Immature natural killer cell (primary cell): ENCODE measurements at places on chromosomes 7 and 10.

DNA sequence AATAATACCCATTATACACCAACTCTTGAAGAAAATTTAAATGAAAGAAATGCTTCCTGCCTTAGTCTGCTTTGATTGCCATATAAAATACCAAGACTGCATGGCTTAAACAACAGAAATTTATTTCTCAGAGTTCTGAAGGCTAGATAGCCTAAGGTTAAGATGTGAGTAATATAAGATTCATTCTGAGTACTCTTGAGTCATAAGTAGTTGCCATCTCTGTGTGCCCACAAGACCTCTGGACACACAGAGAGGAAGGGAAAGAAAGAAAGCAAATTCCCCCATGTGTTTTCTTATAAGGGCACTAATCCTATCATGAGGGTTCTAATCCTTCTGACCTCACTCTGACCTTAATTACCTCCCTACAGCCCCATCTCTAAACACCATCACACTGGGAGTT lies 201.2 kb downstream of the PTN start:
- no peak for DNase-seq

- DNase-seq, result no peak
Measured at GRCh38 chr7:148379677-148380076, 210.9 kb upstream of the C7orf33 start.

DNA sequence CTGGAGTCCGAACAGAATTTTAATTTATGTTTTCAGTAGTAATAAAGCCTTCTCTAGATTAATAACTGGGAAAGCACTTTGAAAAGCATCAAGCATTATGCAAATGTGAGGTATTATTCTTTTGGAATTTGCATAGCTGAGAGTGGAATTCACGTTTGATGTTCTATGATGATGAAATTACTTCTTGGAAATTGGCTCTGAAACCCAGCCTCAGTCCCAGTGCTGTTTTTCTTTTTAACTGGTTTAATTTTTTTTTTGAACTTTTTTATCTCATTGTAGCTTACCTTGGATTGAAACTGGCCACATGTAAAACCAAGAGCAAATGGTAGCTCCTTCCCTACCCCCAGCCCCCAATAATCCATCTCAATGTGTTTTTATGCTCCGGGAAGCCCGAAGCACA lies 1.2 kb downstream of the TBXAS1 start:
- DNase-seq, result no peak

GRCh38 chr10:30445711-30446110 lies 11.7 kb downstream of the MAP3K8 start:
- DNase-seq, result no peak

- DNase-seq, result no peak
Measured at GRCh38 chr10:49760789-49761188, 1.3 kb downstream of the OGDHL start.

DNA sequence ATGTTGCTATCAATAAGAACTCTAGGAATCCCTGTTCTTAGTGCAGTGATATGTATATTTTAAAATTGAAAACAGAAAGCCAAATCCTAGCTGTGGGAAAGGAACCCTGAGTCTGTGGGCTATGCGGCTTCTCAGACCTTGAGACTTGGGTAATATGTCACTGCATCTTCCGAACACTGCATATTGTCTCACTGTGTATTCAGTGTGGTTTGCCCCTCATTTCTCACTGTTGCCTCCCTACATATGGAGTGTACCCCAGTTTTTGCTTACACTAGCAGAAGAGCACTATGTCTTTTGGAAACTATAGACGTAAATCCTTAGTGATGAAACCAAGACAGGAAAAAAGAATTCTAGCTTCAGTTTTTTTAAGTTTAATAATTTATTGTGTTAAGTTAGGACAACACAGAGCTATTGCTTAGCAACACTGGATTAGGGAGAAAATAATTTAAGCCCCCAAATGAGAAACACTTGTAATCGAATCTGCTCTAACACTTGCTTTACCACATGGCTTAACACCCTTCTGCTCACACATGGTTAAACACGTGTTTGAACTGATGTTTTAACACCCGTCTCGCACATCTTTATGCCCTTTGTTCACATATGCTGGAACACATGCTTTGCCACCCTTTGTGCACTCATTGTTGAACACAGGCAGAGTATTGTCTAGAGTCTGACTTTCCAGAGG lies 251.3 kb downstream of the VTI1A start:
- no peak for DNase-seq

- peak; percentile 1 for DNase-seq
Measured at GRCh38 chr7:12524794-12525386, 45.6 kb upstream of the SCIN start.

GRCh38 chr10:29266641-29267040 lies 22.2 kb upstream of the LYZL1 start:
- DNase-seq, result no peak

DNA sequence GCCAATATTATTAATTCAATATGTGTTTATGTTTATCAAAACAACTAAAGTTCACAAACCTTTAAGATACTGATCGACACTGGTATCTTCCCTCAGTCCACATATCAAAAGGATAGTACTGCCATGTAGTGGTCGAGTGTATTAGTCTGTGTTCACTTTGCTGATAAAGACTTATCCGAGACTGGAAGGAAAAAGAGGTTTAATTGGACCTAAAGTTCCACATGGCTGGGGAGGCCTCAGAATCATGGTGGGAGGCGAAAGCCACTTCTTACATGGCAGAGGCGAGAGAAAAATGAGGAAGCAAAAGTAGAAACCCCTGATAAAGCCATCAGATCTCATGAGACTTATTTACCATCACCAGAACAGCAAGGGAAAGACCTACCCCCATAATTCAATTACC lies 325.4 kb upstream of the PHF14 start:
- DNase-seq, result no peak

- peak; percentile 47 for DNase-seq
Measured at GRCh38 chr10:69318867-69319727, 40.8 kb downstream of the HK1 start.

DNA sequence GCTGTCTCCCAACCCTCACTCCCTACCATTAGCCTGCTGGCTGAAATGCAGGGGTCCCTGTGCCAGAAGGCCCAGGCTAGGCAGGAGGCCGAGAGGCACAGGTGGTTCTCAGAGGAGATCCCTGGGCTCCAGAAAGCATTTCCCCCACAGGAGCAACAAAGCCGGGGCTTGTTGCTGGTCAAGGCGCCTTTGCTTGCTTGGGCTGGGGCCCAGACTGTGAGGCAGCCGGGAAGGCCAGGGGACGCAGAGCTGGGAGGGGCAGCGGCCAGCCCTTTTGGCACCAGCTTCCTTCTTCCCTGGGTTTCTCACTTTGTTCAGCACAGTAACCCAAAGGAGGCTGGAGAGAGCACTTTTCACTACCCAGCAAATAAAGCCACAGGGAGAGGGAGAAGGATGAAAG lies 48.6 kb downstream of the FBXW4 start:
- DNase-seq, result no peak

GRCh38 chr10:110617425-110618229 lies 26.5 kb upstream of the RBM20 start:
- no peak for DNase-seq

DNA sequence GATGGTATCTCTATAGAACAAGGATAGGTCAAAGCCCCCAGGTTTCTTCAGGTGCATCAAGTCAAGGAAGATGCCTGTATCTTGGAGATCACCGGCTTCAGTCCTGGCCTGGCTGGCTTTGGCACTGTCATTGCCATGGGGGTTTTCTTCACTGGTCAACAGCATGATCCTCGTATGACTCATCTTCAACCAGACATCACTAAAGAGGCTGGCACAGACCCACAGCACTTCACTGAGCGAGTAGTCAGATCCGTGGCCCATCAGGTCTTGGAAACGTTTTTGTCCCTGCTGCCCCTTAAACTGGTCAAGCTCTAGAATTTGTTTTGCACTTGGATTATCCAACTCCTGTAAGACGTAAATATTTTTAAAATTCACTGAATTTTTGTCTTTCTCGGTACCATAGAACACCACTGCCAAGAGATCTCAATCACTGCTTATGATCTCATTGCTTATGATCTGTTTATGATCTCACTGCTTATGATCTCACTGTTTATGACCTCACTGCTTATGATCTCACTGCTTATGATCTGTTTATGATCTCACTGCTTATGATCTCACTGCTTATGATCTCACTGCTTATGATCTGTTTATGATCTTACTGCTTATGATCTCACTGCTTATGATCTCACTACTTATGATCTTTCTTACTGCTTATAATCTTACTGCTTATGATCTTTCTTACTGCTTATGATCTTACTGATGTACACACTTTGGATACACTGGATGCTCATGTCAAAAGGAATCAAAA lies 135.2 kb downstream of the CYP26A1 start:
- no peak for DNase-seq

- DNase-seq, result no peak
Measured at GRCh38 chr10:35079763-35080162, 10.4 kb downstream of the CUL2 start.

GRCh38 chr7:47379629-47380324 lies 202.1 kb downstream of the TNS3 start:
- DNase-seq, result no peak

- no peak for DNase-seq
Measured at GRCh38 chr7:41878309-41879295, 175.7 kb upstream of the INHBA start.

DNA sequence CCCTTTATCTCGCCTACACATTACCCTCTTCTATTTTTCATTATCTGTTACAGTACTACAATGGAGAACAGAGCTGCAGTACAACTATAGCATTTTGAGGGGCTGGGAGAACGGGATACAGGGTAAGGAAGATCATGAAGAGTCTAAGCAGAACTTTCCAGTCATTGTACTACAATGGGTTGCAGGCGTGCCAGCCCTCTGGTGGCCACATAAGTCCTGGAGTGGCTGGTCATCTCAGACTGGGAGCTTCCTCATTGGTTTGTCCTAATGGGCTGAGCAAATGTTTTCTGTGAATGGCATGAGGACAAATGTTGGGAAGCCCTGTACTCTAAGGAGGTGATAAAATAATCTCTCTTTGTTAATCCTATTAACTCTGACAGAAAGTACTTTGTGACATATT lies 33.0 kb downstream of the TMEM106B start:
- DNase-seq, result no peak

DNA sequence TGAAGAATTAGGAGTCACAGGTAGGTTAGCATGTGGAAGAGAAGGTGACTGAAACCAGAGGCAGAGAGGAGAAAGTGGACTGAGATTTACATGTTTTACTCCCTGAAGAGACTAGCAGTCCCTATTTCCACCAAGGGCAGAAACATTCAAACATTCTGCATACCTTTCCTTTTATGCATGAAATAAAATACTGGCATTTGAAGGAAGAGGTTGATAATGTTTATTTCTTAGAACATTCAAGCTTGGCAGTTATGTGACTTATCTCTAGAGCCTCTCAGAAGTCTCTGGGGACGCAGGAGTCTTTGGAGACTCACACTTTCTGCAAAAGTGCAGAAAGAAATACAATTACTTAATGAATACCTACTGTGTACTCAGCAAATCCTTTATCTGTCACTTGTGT lies 507.1 kb upstream of the C7orf33 start:
- DNase-seq, result no peak

DNA sequence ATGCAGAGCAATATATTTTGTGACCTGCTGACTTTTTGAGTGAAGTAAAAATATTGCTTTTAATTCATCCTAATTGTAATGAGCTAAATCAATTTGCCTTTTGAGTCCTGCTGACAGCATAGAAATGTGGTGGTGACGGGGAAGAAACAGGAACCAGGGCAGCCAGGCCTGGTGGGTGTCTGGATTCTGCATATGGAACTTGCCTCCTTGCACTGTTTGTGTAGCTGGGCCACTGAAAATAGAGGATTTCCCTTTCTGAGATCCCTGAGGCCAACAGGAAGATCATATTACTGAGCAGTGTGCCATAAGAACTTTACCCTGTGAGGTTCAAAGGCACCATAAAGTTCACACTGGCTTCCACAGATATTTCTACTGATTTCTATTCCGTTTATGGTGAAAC lies 488.4 kb upstream of the AKR1E2 start:
- DNase-seq, result no peak

- peak; percentile 25 for DNase-seq
Measured at GRCh38 chr7:25913598-25914224, 238.3 kb upstream of the NFE2L3 start.

DNA sequence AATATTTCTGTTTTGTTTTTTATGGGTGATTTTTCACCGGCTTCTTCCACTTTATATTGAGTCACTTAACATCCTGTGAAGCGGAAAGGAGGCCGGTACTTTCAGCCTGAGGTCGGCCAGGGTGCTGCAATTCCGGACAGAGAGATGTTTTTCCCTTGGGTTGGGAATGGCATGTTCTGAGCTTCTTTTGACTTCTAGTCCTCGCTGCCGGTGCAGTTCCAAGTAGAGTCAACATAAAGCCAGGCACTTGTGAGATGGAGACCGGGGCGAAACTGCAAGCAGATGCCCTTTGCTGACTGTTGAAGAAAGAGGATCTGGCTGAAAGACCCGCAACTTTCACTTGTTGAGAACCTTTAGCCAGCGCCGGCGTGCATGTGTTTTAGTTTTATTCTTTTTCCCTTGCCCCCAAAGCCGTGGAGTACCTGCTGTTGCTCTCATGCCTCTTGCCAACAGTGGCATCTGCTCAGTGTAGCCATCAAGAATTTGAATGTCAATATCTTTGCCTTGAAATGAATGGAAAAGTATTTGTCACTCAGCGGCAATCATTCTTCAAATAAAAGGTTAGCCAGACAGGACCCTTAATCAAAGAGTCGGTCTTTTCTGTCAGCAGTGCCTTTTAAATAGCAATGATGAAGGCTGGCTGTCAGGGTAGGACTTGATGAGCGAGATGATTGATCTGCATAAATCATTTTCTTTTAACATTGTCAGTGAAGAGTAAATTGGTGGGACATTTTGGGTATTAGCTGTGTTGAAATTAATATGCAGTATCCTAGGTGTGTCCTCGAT lies 351.2 kb downstream of the LRMDA start:
- DNase-seq, result no peak

DNA sequence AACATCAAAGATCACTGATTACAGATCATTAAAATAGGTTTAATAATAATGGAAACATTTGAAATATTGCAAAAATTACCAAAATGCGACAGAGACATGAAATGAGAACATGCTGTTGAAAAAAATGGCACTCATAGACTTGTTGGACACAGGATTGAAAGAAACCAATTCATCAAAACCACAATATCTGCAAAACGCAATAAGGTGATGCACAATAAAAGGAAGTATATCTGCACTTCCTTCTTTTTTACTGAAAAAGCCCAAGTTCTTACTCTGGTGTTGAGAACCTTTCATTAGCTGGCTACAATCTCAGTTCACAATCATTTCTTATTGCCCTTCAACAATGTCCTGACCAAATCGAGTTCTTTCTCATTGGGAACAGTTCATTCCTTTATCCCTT lies 28.7 kb downstream of the TMEM106B start:
- DNase-seq, result no peak

DNA sequence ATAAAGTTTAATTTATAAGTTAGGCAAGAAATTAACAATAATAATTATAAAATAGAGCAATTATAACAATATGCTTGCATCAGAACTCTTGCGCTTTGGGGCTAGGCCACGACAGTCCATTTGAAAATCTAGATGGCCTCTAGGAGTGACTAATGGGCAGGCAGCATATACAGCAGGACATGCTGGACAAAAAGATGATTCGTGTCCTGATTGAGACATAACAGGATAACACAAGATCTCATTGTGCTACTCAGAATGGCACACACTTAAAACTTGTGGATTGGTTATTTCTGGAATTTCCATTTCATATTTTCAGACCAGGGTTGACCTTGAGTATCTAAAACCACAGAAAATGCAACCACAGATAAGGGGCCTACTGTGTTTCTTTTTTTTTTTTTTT lies 27.5 kb downstream of the CTNNA3 start:
- DNase-seq, result no peak
